ENCODE measurements at places on chromosomes 12 and 14. TPM values are rescaled to one million over a fixed set of nuclear protein-coding genes. Genes with fewer than 3 reads are reported as not detected.

SOCS2 gene
- total RNA-seq = 63.0 TPM

IRAK3 gene
- total RNA-seq = 40.4 TPM

PRB2 gene
- total RNA-seq = not detected

GRIN2B gene
- total RNA-seq = under 0.01 TPM

RDH5 gene
- 37.7 TPM for total RNA-seq

SELPLG gene
- total RNA-seq = 26.2 TPM

STXBP6 gene
- total RNA-seq = 13.6 TPM

AQP5 gene
- total RNA-seq = 15.3 TPM

BBOF1 gene
- total RNA-seq = 15.2 TPM

TSHR gene
- not detected for total RNA-seq

KLRC2 gene
- total RNA-seq = 9.7 TPM

NOVA1 gene
- total RNA-seq = 2.1 TPM

SLC17A8 gene
- 0.11 TPM for total RNA-seq

UBE3B gene
- total RNA-seq = 38.5 TPM

DTX1 gene
- total RNA-seq = 2.3 TPM

AQP2 gene
- total RNA-seq = 0.15 TPM

PROX2 gene
- total RNA-seq = 0.07 TPM

LRCOL1 gene
- total RNA-seq = not detected

EID3 gene
- total RNA-seq = 9.9 TPM

INHBC gene
- total RNA-seq = not detected

CYP46A1 gene
- 1.6 TPM for total RNA-seq

ENDOU gene
- total RNA-seq = 0.14 TPM

SYNE3 gene
- total RNA-seq = 18.2 TPM

EXOC3L4 gene
- 1.3 TPM for total RNA-seq

HOXC9 gene
- 0.17 TPM for total RNA-seq

PPP1R3E gene
- total RNA-seq = 19.4 TPM

RPL10L gene
- not detected for total RNA-seq

ADCY4 gene
- 127 TPM for total RNA-seq

NELL2 gene
- 3.8 TPM for total RNA-seq

TAS2R14 gene
- total RNA-seq = 1.4 TPM

PRH2 gene
- not detected for total RNA-seq

SERPINA6 gene
- not detected for total RNA-seq

SPRYD3 gene
- total RNA-seq = 34.8 TPM

TAS2R42 gene
- not detected for total RNA-seq

HOXC12 gene
- total RNA-seq = not detected

MYO1H gene
- total RNA-seq = not detected

AMDHD1 gene
- total RNA-seq = 1.9 TPM

PTCSC3 gene
- 3.9 TPM for total RNA-seq

ACOT2 gene
- 53.3 TPM for total RNA-seq

KRT75 gene
- not detected for total RNA-seq

SMIM41 gene
- total RNA-seq = 11.5 TPM

CCDC196 gene
- total RNA-seq = not detected

NXPH4 gene
- total RNA-seq = not detected

ATF7IP gene
- total RNA-seq = 20.5 TPM

PMEL gene
- 45.1 TPM for total RNA-seq

DDX47 gene
- total RNA-seq = 41.3 TPM

SLC10A1 gene
- total RNA-seq = not detected

TAS2R10 gene
- 4.4 TPM for total RNA-seq

OTOGL gene
- 3.1 TPM for total RNA-seq

PRIM1 gene
- 9.9 TPM for total RNA-seq

KITLG gene
- total RNA-seq = 14.7 TPM

MIPOL1 gene
- total RNA-seq = 7.9 TPM

TAS2R43 gene
- not detected for total RNA-seq

TSPAN9 gene
- 33.3 TPM for total RNA-seq
